ENCODE measurements at places on chromosomes 1 and 21.

GRCh38 chr1:41444246-41444645 lies 40.2 kb downstream of the EDN2 start:
- no peak for DNase-seq

- DNase-seq = no peak
Measured at GRCh38 chr1:117925981-117926380, 3.4 kb downstream of the GDAP2 start.

DNA sequence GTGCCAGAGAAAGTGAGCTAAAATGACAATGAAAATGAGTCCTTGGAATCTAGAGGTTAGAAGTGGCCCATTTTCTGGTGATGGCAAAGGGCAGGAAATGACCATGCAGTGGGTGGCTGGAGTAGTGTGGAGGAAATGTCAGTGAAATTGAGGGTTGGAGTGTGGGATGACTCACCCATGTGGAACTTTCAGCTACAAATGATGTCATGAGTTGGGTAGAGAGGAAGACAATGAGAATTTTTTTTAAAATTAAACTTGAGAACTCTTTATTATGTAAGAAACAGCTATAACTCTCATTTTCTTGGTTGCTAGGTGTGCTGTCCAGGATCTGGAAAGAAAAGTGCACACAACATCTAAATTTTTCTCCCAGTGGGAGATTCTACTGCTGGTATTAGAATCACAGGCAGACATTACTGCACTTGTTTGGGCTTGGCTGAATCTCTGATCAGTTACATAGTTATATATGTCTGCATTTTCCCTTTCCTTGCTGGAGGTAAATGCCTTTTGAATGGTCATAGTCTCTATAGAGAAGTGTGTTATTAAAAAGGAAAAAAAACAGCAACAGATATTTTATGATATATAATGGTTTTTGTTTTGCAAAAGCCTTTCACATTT lies 56.8 kb upstream of the GNG12 start:
- no peak for DNase-seq

DNA sequence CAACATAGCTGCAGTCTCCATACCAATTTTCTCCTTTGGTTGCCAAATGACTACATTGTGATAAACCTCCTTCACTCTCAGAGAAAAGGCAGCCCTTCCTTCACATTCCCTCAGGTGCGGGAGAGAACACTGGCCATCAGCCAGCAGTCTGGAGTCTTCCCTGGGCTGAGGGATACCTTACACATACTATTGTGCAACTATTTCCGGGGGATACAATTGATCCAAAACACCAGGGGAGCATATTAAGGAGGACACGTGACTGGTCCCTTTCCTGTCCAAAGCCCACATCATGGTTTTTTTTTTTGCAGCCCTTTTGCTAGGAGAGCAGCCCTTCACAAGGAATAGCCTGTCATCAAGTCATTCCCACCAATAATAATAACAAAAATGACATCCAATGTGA lies 172.1 kb upstream of the ZRANB2 start:
- DNase-seq = no peak

GRCh38 chr1:85297855-85298629 lies 21.6 kb upstream of the BCL10 start:
- DNase-seq = no peak

DNA sequence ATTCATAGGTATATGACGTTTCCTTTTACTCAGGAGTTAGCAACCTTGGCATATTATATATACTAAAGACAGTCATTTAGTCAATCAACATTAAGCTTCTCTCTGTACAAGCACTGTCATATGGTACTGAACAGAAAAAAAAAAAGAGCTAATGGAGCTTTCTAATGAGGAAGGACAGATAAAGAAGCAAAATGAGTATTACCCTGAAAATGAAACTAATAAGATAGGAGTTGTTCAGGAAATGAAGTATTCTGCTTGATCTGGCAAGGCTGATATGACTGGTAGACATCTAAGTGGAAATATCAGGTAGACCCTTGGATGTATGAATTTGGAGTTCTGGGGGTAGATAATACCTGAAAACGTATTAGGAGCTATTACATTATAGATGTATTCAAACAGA lies 4.3 kb upstream of the IKBKE start:
- no peak for DNase-seq

- DNase-seq = no peak
Measured at GRCh38 chr1:232009741-232010140, 383.2 kb downstream of the DISC1 start.
